ENCODE measurements at places on chromosomes 16 and 17. TPM values are rescaled to one million over a fixed set of nuclear protein-coding genes. Genes with fewer than 3 reads are reported as not detected.

DNA sequence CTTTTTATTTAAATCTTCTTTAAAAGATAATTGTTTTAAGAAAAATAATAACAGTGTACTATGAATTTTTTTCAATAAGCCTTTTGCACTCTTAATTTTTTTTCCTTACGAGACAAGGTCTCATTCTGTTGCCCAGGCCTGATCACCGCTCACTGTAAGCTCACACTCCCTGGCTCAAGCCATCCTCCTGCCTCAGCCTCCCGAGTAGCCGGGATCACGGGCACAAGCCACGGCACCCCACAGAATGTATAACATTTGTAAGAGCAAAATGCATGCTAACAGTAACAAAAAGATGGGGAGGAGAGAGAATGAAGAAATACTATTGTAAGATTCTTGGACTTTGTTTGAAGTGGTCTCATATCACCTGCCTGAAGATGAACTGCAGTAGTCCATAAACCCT, 126.9 kb upstream of the CHMP6 start:
- no peak overlapping the region for H3K4me3 ChIP-seq
- H3K36me3 ChIP-seq: no peaks in the 10 kb centered on the region
- no peaks in the 10 kb centered on the region for H3K4me1 ChIP-seq

DNA sequence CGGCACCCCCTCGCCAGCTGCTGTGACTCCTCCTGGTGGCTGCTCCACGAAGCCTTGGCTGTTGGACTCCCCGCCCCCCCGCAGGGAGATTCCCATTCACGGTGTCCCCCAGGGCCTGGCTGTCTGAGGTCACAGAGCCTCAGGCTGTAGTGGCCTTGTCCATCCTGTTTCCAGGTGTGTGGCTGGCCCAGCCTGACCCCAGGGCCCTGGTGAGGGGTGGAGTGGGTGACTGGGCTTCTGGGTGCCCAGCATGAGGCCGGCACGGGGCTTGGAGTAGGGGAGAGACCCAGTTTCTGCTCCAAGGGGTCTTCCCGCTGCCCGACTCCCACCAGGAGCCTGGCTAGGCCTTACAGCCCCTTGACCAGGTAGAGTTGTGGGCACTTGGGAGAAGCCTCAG, 10.4 kb downstream of the PRSS27 start:
- no peak overlapping the region for H3K4me3 ChIP-seq
- no peak for DNase-seq
- peaks cover 30% of the 10 kb centered on the region for H3K27me3 ChIP-seq
- H3K36me3 ChIP-seq: peaks cover 56% of the 10 kb centered on the region
- no peak overlapping the region for H3K27ac ChIP-seq
- H3K4me1 ChIP-seq: peaks cover 6% of the 10 kb centered on the region

GRCh38 chr16:50712956-50713355, 19.6 kb downstream of the NOD2 start:
- peaks cover under 1% of the 10 kb centered on the region for H3K36me3 ChIP-seq
- no peak overlapping the region for H3K4me3 ChIP-seq
- peaks cover 11% of the 10 kb centered on the region for H3K4me1 ChIP-seq
- no peak for DNase-seq
- no peak overlapping the region for H3K27ac ChIP-seq

- H3K27ac ChIP-seq: no peak overlapping the region
- no peak overlapping the region for H3K4me3 ChIP-seq
- H3K4me1 ChIP-seq: peaks cover 8% of the 10 kb centered on the region
These were observed 32.7 kb downstream of the NFATC3 start for GRCh38 chr16:68117884-68118283.

GRCh38 chr16:60485872-60486489, 1550.3 kb downstream of the CDH8 start:
- no peak overlapping the region for H3K4me3 ChIP-seq
- DNase-seq: no peak
- no peak overlapping the region for H3K27ac ChIP-seq
- H3K4me1 ChIP-seq: no peaks in the 10 kb centered on the region

- DNase-seq: no peak
- no peaks in the 10 kb centered on the region for H3K36me3 ChIP-seq
- peaks cover 12% of the 10 kb centered on the region for H3K4me1 ChIP-seq
- no peak overlapping the region for H3K4me3 ChIP-seq
- H3K27me3 ChIP-seq: peaks cover 98% of the 10 kb centered on the region
- H3K27ac ChIP-seq: no peak overlapping the region
These were observed 142.2 kb upstream of the GSE1 start for GRCh38 chr16:85470873-85471272.

DNA sequence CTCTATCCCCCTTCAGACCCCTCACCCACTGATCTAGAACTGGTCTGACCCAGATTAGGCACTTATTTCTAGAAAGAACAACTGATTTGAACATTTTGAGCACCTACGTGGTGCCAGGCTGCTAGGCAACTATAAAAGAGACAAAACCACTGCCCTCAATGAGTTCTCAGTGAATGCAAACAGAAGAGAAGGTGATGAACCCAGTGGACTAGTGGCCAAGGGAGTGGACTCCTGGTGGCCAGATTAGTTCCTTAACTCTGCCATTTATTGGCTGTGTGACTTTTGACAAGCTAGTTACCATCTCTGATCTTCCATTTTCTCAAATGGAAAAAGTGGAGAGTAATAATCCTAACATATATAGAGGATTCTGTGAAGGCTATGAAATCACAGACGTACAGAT, 259.1 kb upstream of the SALL1 start:
- peaks cover 6% of the 10 kb centered on the region for H3K36me3 ChIP-seq
- H3K4me3 ChIP-seq: no peak overlapping the region
- no peak for DNase-seq
- peak overlapping the region; percentile 92 for H3K27ac ChIP-seq

DNA sequence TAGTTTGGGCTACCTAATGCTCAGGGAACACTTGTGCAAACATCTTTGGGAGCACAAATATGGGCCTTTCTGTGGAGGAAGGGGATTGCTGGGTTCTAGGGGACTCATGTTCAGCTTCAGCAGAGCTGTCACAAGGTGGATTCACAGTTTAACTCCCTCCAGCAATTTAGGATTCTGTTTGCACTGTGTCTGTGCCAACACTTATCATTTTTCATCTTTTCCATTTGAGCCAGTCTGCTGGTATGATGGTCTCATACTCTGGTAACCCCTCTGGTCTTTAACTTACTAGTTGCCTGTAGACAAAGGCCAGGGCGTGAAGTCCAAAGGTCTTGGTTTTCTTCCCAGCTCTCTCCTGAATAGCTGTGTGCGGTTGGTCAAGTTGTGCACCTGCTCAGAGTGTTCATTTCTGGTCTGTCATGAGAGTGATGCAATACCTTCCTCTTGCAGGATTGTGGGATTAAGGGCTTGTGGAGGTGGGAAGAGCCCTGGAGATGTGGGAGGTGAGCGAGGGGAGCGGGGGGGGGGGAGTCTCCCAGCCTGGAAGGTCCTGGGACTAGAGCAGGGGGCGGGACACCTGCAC, 152.6 kb downstream of the CMIP start:
- H3K27ac ChIP-seq: no peak overlapping the region
- H3K4me3 ChIP-seq: no peak overlapping the region
- H3K4me1 ChIP-seq: peaks cover 60% of the 10 kb centered on the region
- DNase-seq: no peak
- no peaks in the 10 kb centered on the region for H3K27me3 ChIP-seq
- H3K36me3 ChIP-seq: peaks cover 9% of the 10 kb centered on the region

GRCh38 chr16:22955461-22956070, 141.6 kb downstream of the HS3ST2 start:
- no peak overlapping the region for H3K27ac ChIP-seq
- DNase-seq: no peak
- H3K4me1 ChIP-seq: no peaks in the 10 kb centered on the region

DNA sequence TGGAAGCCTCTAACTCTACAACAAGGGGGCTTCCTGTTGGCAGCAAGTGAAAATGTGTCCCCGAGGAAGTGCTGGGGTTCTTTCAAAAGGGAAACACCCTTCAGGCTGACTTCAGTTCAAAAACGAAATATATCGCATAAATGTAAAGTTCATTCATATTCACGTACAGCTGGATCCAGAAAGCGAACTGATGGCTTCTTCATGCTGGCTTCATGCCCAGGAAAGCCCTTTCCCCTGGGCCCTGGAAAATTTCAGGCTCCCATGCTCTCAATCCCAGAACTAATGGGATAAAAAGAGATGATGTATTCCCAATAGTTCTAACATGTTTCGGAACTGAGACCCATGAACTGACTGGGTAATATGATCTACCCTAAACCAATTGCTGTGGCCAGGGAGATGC, 104.7 kb upstream of the CDH13 start:
- no peaks in the 10 kb centered on the region for H3K36me3 ChIP-seq
- no peak overlapping the region for H3K4me3 ChIP-seq
- no peak overlapping the region for H3K27ac ChIP-seq

DNA sequence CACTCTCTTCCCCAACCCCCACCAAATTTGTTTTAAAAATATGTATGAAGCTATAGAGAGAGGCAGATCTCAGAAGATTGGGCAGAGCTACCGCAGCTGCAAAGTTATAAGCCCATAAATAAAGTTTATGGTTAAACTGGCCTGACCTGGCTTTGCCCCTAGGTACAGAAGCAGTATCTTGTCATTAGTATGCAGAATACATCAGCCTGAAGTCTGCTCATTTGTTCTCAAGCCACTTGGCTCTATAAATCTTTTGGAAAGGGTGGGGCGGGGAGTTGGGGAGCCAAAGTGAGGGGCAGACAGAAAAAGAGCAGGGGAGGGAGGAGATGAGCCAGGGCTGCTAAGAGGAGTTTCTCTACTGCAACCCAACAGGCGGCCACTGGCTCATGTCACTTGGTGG, 113.2 kb downstream of the SOX9 start:
- no peaks in the 10 kb centered on the region for H3K36me3 ChIP-seq
- no peaks in the 10 kb centered on the region for H3K4me1 ChIP-seq
- no peak overlapping the region for H3K27ac ChIP-seq
- no peak overlapping the region for H3K4me3 ChIP-seq
- DNase-seq: no peak
- H3K27me3 ChIP-seq: no peaks in the 10 kb centered on the region

GRCh38 chr16:11174141-11174540, 81.9 kb downstream of the SOCS1 start:
- H3K27me3 ChIP-seq: no peaks in the 10 kb centered on the region
- H3K4me1 ChIP-seq: no peaks in the 10 kb centered on the region
- no peaks in the 10 kb centered on the region for H3K36me3 ChIP-seq
- H3K27ac ChIP-seq: no peak overlapping the region
- no peak overlapping the region for H3K4me3 ChIP-seq
- no peak for DNase-seq

GRCh38 chr16:78285437-78285922, 186.0 kb downstream of the WWOX start:
- H3K27ac ChIP-seq: no peak overlapping the region
- no peaks in the 10 kb centered on the region for H3K27me3 ChIP-seq
- no peaks in the 10 kb centered on the region for H3K4me1 ChIP-seq
- DNase-seq: no peak
- H3K36me3 ChIP-seq: no peaks in the 10 kb centered on the region

DNA sequence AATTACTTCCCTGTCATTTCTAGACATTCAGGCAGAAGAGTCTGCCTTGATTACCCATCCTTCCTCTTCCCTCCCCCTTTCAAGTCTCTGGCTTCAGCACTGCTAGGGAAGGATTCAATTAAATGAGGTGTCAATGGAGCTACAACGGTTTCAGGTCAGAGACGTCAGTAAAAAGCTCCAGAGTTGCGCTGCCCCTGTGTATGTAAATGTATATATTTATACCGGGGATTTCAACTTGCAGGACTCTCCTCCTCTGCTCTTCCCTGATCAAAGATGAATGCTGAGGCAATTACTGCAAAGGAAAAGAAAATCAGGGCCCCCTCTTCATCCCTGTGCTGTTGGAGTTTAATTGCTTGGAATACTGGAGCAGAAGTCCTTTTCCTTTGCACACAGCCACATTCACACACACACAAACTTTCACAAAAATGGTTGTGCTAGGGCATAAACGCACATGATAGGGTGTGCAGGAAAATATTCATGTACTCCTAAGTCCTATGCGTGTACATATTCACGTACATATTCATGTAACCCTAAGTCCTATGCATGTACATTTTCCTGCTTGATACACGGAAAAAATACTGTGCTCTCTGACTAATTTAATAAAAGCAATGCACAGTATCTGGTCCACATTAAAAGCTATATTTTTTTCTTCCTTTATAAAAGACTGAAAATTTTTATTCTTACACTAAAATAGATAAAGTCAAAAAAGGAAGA, 129.7 kb upstream of the PMFBP1 start:
- no peak overlapping the region for H3K27ac ChIP-seq
- H3K27me3 ChIP-seq: no peaks in the 10 kb centered on the region
- peaks cover 7% of the 10 kb centered on the region for H3K4me1 ChIP-seq
- DNase-seq: no peak

- H3K4me1 ChIP-seq: peaks cover 21% of the 10 kb centered on the region
- no peaks in the 10 kb centered on the region for H3K27me3 ChIP-seq
- no peak overlapping the region for H3K4me3 ChIP-seq
- H3K36me3 ChIP-seq: no peaks in the 10 kb centered on the region
These were observed 117.4 kb downstream of the PHKB start for GRCh38 chr16:47578573-47578972.

DNA sequence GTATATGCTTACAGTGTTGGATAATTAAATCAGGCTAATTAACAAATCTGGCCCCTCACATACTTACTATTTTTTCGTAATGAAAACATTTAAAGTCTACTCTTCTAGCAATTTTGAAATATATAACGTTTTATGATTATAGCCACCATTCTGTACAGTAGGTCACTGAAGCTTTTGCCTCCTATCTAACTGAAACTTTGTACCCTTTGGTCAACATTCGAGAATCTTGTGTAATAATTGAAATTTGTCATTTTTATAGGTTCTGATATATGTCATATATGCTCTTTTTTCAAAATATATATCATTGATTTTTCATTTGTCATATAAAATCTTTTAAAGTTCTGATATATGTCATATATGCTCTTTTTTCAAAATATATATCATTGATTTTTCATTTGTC, 12.7 kb downstream of the PHKB start:
- no peaks in the 10 kb centered on the region for H3K4me1 ChIP-seq
- no peak for DNase-seq

DNA sequence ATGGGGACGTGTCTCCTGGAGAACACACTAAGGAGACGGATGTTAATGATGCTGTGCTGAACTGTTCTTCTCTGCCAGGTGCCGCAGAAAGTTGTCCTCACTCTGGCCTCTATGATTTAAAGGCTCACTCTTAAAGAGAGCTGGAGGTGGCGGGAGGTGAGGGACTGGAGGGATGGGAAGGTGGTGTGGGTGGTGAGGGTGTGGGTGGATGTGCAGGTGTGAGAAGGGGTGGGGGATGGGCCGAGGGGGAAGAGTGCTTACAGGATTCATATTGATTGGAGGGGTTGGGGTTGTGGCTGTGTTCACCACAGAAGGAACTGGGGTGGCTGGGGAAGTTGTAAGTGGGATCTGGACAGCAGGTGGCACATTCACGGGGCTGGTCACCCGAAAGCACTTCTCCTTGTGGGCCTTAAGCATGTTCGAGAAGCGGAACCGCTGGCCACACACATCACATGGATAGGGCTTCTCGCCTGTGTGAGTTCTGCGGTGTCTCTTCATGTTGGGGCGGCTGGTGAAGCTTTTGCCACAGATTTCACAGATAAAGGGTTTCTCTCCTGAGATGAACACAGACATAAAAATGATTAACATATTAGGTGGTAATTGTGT, 63.6 kb downstream of the ZNF652 start:
- no peaks in the 10 kb centered on the region for H3K27me3 ChIP-seq
- DNase-seq: no peak
- no peak overlapping the region for H3K4me3 ChIP-seq
- peaks cover 8% of the 10 kb centered on the region for H3K36me3 ChIP-seq

GRCh38 chr17:48556229-48556575, 11.3 kb upstream of the HOXB2 start:
- no peaks in the 10 kb centered on the region for H3K27me3 ChIP-seq
- peak overlapping the region; percentile 47 for H3K27ac ChIP-seq
- peaks cover 73% of the 10 kb centered on the region for H3K4me1 ChIP-seq
- H3K36me3 ChIP-seq: peaks cover 87% of the 10 kb centered on the region
- DNase-seq: no peak

MYOCD gene
- 0.10 TPM for total RNA-seq

VASN gene
- total RNA-seq: 18.1 TPM

ATXN7L3 gene
- 93.1 TPM for total RNA-seq

TEN1 gene
- 15.3 TPM for total RNA-seq

AANAT gene
- not detected for total RNA-seq

TP53TG3C gene
- not detected for total RNA-seq

RDM1 gene
- 6.5 TPM for total RNA-seq

NOL3 gene
- total RNA-seq: 35.7 TPM
